ENCODE measurements at places on chromosomes 6 and 20.

DNA sequence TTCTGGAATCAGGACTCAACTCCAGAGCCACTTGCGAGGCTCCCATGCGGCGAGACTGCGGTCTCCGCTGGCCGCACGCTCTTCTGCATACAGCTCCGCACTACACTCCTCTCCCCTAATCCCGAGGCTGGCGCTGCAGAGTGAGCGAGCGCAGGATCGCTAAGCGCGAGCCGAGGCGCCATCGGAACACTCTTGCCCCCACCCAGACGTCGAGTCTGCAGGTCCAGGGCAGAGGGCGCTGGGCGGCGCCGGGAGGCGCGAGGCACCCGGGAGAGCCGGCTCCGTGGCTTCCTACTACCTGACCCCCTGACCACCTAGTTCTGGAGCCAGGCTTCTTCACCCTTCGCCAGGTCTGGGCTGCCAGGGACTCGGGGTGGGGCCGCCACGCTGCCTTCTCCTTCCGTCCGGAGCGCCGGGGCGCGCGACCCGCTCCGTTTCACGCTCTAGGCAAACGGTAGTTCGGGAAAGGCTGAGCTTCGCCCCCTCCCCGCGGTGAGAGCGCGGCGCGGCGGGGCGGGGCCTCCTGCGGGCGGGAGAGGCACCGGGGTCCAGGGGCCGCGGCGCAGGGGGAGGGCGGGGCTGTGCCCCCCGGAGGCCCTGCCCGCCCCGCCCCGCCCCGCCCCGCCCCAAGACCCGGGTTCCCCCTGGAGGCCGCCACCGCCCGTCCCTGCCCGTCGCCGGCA is 5.4 kb upstream of the TUBB2A start:
- DNase-seq = peak; percentile 60

- no peak for DNase-seq
Observed at GRCh38 chr20:47688385-47689381, 96.6 kb downstream of the SULF2 start.

GRCh38 chr6:125751334-125751916 is 2.0 kb downstream of the HEY2 start:
- no peak for DNase-seq

DNA sequence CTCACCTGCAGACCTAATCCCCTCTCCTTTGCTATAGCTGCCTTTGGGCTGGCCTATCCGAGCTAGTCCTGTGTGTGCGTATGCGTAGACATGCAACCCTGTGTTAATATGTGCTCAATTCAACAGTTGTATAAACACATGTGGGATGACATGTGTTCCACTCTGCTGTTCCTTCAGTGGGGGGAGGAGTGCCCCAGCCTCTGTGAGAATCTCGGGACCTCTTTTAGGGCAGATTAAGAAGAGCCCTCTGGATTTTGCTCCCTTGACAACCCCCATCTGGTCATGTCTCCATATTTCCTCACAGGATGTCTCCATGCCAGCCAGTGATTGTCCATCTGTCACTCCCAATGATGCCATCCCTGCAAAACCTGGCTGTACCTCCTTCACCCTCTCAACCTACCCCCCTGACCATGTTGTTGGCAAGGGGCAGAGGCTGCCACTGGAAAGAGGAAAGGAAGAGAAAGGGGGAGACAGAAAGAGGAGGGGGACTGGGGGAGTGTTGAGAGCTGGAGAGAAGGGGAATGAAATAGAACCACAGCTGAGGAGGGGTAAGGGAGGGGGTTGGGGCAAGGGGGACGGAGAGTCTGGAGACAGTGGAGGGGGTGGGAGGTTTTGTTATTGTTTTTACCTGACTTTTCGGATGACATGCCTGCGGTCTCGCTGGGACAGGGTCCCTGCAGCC is 417 bp downstream of the PRRT1 start:
- no peak for DNase-seq

GRCh38 chr6:7218406-7218988 is 94.5 kb downstream of the SSR1 start:
- no peak for DNase-seq

DNA sequence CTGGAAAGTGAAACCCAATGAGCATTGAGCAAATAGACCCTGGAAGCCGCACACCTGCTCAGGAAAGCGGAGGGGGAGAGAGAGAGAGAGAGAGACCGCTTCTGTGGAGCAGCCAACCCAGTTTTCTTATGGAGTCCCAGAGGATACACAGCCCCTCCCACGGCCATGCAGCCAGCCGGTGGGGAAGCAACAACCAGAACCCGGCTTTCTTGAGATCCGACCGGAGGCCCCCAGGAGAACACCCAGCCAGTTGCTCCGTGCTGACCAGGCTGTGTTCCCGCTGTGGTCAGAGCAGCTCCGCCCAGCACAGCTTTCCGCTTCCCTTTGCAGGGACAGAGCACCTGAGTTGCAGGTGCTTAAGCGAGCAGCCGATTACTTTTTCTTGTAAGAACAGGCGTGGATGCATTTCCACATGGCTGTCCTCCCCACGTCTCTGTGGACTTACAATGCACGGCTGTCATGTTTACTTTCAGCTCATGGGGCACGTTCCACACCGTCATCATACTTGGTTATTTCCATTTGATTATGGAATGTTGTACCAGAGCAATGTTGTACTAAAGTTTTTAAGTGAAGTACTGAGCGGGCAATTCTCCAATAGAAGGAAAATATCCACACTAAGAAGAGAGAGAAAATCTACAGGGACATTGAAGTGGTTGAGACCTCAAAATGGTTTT is 381.9 kb downstream of the THBS2 start:
- no peak for DNase-seq

DNA sequence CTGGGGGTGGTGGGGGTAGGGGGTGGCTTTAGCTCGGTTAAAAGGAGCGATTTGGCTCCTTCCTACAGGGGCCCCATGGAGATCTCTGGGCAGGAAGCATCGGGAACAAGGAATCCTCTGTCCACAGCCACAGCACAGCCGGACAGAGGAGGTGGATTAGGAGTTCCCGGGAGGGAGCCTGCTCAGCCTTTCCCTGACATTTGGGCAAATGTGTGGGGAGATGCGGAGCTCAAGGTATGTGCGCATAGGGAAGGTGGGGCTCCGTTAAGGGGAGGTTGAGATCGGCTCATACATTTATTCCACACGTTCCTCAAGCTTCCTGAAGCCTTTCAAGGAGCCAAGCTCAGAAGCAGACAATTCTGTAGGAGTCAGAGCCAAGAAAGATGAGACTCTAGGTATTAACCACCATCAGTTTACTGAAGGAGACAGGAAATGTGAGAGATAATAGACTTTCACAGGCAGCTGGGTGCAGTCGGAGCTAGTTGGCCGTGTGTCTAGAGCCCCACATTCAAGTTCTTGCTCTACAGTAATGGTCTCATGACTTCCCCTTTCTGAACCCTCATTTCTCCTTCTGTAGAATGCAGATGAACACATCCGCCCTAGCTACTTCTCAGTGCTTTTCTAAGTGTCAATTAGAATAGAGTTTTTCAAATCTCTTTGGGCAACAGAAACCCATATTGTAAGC is 40.8 kb upstream of the EPB41L1 start:
- no peak for DNase-seq
